ENCODE measurements at places on chromosomes 3 and 15.

GRCh38 chr3:55661141-55661540, 174.0 kb upstream of the WNT5A start:
- DNase-seq, result no peak

DNA sequence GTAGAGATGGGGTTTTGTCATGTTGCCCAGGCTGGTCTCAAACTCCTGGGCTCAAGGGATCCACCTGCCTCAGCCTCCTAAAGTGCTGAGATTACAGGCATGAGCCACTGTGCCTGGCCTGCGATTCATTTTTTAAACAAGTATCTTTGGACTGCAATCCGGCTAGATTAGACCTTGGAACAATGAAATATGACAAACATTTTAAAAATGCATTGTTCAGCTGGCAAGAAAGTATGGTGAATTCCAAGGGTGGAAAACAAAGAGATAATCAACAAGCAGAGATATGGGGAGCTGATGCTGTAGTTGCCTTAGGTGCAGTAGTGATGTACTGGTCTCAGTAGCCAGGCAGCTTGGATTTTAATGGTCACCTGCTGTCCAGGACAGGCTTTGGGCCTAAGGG, 95.8 kb upstream of the GOLGA8J start:
- DNase-seq, result no peak

DNA sequence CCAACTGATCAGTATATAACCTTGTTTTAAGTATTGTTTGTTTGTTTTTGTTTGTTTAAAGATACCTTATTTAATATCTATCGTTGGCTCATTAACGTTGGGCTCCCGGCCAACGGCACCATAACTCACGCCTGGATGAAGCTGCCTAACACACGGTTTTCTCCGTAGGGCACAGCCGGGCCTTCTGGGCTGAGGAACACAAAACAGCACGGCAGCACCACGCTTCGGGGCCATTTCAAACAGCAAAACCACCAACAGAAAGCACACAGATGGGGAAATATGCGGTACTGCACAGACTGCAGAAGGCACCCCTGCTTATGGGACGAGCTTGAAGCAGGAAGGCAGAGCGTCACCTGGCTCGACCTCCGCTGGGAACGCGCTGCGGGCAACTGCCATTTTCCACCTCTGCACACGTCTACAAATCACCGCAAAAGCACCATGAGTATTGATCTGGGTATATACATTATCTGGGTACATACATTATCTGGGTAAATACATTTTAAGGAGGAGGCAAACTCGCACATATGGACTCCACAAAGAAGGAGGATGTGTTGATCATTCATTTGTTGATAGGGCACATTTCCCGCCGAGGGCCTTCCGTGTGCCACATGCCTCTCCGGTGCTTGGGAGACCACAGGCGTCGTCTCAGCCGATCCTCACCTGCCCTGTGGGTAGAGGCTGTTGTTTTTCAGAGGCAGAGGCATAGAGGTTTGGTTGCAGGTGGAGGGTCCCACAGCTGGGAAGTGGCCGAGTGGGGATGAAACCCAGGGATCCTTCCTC, 123.7 kb upstream of the ATP2B2 start:
- no peak for DNase-seq

GRCh38 chr15:42214600-42214999, 6.5 kb upstream of the VPS39 start:
- no peak for DNase-seq

- DNase-seq, result no peak
Observed at GRCh38 chr3:16860234-16860633, 24.5 kb upstream of the PLCL2 start.

DNA sequence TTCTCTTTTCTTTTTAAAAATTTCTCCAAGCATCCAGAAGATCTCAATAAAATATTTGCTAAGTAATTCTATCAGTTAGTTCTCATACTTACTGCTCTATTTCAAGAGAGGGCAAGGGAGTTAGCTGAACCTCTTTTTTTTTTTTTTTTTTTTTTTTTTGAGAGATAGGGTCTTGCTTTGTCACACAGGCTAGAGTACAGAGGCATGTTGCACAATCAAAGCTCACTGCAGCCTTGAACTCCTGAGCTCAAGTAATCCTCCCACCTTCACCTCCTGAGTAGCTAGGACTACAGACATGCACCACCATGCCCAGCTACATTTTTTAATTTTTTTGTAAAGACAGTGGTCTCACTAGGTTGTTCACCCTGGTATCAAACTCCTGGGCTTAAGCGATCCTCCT, 21.4 kb downstream of the HDC start:
- no peak for DNase-seq

- DNase-seq, result no peak
Observed at GRCh38 chr15:100968050-100968966, 49.2 kb downstream of the LRRK1 start.

DNA sequence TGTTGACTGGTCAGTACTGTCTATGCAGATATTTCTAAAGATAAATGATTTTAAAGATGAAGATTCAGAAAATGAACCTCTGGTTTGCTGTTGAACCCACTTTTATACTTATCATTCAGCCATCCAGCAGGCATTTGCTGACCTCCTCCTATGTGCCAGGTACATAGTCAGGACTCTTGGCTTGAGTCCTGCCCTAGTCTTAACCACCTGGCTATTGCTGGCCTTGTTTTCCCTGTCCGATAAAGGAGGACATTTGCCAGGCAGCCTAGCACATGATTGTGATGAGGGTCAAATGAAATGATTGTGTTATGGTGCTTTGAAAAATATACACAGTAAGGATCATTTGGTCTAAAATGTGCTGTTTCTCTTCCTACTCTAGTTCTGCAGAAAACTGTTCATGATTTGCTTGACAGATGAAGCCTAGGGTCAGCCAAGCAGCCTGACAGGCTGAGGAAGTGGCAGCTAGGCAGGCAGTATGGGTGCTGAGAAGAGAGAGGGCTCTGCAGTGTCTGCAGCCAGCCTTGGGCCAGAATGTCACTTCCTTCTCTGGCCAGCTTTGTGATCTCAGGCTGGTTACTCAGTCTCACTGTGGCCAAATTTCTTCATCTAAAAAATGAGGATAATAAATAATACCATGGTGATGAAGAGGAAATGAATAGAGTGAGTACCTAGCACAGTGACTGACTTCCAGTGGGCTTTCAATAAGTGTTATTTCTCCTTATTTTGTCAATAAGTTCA, 13.8 kb downstream of the EXOSC7 start:
- DNase-seq, result no peak

- no peak for DNase-seq
Observed at GRCh38 chr3:151383956-151384355, 597 bp downstream of the P2RY12 start.

DNA sequence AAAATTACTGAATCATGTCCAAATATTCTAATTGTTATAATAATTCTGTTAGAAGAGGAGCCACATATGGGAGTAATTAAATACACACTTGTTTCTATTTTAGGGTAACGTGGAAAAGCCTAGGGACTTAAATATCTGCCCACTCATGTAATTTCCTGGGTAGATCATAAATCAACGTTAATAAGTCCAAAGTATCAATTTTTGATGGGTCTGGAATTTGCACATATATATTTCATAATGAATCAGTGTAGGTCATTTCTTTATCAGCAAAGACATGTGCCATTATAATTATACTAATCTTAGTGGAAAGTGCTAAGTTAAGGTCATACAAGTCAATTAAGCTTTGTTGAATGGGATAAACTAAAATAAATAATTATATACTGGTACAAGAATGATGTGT, 346.2 kb downstream of the ZBBX start:
- no peak for DNase-seq

- no peak for DNase-seq
Observed at GRCh38 chr3:152355744-152356665, 87.3 kb downstream of the MBNL1 start.

DNA sequence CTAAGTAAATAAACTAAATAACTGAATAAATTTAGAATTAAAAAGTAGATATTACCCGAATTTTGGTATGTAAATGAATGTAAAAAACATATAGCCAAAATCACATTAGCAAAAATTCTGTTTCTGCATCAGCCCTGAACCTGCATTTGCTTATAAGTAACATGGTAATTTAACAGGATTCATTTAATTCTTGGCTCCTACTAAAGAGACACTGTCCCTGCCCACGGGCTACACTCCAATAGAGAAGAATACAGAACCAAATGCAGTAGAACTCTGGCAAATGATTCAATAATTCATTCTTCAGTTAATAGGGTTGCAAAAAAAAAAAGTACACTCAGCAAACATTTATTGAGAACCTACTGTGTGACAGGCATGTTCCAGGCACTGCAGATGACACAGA, 20.8 kb upstream of the CNBP start:
- no peak for DNase-seq

DNA sequence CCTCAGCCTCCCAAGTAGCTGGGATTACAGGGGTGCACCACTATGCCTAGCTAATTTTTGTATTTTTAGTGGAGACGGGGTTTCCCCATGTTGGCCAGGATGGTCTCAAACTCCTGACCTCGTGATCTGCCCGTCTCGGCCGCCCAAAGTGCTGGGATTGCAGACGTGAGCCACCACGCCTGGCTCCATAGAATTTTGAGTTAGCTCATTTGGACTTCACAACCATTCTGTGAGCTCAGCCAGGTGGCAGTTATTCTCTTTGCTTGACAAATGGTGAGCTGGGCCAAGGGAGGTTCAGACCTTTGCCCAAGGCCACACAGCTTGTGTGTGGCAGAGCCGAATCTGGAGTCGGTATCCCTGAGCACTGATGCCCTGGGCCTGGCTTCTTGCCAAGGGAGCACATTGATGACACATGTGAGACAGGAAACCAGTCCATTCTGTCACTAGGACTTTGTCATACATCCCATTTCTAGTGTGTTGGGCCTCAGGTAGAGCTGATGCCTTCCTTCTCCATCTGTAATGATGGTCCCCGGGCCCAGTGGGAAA, 17.6 kb downstream of the PODXL2 start:
- no peak for DNase-seq

DNA sequence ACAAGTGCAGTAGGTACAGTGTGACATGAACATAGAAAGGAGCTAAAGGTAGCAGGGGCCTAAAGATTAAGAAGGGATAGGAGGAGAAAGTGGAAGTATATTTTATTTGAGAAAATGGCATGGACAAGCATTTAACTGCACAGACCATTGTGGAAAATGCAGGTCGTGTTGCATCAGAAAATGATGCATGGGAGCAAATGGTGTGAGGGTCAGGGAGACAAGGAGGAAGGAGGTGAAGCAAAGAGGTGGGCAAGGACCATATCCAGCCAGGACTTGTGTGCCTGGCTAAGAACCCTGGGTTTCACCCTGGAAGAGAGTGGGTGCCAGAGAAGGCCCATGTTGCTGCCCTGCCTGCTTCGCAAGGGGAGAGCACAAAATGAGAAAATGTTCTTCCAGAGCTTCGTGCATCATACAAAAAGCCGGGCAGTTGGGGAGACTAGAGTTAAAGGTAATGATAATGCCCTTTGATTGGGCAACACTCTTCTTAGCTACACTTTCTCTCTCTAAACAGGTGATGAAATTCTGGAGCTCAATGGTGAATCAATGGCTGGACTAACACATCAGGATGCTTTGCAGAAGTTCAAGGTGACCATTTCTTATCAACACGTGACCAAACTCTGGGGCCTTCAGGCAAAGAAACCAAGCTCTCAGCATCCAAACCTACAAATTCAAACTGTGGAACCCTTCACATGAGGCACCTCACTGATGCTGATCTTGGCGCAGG, 45.5 kb downstream of the STARD5 start:
- no peak for DNase-seq

DNA sequence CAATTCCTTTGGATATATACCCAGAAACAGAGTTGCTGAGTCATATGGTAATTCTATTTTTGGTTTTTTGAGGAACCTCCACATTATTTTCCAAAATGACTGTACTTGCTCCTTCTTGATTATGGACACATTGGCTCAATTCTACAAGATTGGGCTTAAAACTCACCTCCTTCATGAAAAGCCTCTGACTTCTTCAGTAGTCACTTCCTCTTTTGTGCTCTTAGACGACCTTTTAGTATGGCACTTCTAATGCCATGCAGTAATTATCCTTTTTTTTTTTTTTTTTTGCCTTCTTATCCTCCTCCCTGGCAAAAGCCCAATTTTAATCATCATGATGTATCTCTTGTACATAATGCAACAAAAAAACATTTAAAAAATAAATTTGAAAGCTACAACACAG, 33.0 kb upstream of the ABHD17C start:
- no peak for DNase-seq

- DNase-seq, result no peak
Observed at GRCh38 chr3:48088056-48088748, 72.0 kb upstream of the MAP4 start.

- no peak for DNase-seq
Observed at GRCh38 chr3:50380405-50381085, 21.2 kb upstream of the TMEM115 start.

DNA sequence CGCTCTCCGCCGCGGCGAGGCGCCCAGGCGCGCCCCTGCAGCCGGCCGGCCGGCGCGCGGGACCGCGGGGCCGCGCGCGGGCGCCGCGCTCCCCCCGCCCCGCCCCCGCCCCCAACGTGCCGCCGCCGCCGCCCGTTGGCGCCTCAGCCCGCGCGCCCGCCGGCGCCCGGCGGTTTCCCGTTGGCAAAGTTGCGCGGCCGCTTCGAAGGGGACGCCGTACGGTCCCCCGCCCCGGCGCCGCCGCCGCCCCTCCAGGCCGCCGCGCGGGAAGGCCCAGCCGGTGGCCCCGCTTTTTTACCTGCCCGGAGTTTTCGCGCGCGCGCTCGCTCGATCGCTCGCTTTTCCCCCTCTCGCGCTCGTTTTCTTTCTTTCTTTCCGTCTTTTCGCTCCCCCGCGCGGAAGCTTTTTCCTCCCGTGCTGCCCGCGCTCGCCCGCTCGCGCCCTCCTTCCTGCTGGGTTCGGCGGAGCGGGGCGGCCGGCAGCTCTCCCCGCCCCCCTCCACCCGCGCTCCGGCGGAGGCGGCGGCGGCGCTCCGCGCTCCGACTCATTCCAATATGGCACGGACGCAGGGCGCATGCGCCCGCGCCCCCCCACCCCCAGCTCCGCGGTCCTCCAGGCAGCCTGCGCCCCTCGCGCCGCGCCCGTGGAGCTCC, at the start of gene SFMBT1:
Gene SFMBT1, minus strand, starts transcription at position 556 of the 653 bp plus-strand sequence. CDS start 76,945 bp downstream, outside the sequence.
- DNase-seq, result peak; percentile 63

DNA sequence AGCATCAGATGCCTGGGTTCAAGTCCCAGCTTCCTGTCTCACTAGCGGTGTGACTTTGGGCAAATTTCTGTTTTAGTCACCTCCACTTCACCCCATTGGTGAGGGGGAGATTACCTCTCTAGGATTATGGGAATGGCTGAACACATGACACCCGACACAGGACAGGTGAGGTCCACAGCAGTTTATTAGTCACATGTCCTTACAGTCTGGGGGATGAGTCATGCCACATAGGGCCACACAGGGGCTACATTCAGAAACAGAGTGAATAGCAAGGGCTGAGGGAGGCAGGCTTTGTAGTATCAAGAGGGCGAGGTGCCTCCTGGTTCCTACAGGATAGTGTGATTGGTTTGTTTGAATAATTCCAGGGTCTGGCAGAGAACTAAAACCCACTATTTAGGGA, 15.2 kb upstream of the ITGA11 start:
- DNase-seq, result no peak

GRCh38 chr3:49930168-49930690, 618 bp upstream of the MON1A start:
- DNase-seq, result no peak

Measured in stimulated activated CD4-positive, alpha-beta T cell treated with anti-CD3 and anti-CD28 coated beads, Interleukin-4, amount 100 ng/mL, for 48 hours (primary cell).